ENCODE measurements at places on chromosomes 6 and 20.

DNA sequence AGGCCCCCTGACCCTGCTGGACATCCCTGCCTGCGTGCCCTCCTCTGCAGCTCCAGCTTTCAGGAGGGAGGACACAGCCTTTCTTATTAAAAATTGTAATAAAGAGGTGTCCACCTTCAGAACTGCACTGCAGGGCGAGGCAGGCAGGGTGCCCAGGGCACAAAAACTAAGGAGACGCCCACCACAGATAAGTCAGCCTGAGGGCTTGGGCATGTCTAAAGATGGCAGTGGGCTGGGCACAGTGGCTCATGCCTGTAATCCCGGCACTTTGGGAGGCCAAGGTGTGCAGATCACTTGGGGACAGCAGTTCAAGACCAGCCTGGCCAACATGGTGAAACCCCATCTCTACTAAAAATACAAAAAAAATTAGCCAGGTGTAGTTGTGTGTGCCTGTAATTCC, 7.0 kb upstream of the C20orf144 start:
- no peak for DNase-seq

DNA sequence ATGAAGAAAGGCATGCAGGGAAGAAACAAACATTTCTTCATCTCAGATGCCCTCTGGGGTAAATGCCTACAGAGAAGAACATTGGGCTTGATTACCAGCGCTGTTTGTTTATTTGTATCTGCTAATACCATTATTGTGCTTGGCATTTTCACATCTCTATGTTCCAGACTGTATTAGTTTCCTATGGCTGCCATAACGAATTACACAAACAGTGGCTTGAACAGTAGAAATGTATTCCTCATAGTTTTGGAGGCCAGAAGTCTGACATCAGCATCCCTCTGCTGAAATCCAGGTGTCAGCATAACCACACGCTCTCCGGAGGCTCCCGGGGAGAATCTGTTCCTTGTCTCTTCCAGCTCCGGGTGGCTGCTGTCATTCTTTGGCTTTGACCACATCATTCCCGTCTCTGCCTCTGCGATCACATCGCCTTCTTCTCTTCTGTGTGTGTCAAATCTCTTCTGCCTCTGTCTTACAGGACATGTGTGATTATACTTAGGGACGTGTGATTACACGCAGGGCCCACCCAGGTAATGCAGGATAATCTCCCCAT, 241.6 kb upstream of the SUPT3H start:
- DNase-seq: no peak

DNA sequence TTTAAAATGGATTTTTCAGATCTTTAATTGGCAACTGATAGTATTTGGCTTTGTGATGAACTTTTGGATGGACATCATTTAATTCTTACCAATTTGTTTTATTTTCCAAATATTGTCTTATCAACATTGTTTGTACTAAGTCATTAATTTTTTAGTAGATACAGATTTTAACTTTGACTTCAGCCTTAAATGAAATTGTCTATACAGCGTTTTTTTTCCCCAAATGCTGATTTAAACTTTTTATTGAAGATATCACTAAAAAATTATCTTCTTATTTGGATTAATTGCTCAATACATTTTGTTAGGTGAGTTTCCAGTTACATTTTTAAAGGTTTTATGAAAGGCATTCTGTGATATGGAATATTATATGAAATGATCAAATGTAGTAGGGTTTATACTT, 123.6 kb upstream of the MMS22L start:
- no peak for DNase-seq

DNA sequence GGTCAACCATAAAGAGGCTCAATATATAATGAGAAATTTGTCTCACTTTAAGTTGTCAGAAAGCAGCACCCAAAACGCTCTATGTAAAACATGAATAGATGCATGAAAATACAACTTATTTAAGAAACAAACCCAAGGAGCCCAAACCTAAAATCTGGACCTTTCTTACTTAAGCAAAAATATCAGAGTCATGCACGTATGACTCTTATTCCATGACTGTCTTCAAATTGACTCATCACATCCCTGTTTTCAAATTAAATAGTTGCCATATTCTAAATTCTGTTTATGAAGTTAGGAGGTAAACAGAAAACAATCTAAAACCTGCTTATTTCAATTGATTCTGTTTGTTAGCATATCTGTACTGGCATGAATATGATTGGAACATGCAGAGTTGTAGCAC, 42.1 kb downstream of the ANKRD6 start:
- DNase-seq: no peak

DNA sequence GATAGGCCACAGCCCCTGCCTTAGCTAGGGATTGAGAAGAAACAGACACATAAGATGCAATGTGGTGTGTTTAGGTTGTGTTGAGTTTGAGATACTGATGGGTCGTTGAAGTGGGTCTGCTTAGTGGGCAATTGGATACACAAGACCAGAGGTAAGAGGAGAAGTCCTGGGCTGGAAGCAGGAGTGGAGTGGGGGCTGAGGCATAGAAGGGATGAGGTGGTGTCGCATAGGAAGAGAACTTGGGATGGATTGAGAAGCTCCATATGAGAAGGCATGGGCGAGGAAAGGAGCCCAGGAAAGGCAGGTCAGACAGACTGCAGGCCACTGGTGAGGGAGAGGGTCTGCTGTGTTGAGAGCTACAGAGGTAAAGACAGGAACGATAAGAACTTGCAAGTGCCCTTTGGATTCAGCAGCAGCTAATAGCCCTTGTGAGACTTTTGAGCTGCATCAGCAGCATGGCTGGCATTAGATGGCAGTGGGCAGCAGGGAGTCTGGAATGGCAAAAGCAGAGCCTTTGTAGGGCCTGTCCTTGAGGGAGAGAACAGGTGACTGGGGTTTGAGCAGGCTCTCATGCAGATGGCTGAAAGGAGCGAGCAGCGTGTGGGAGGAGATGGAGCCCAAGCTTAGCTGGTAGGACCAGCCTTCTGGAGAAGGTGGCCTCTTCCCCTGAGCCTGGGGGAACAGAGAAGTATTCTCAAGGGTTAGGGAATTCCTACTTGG, 33.2 kb downstream of the PLCG1 start:
- peak; percentile 2 for DNase-seq

GRCh38 chr6:6709106-6709505, 120.6 kb downstream of the LY86 start:
- DNase-seq: no peak

GRCh38 chr6:161590961-161591627, 317.2 kb upstream of the AGPAT4 start:
- DNase-seq: no peak

- DNase-seq: no peak
These were observed 12.7 kb downstream of the TRIM27 start for GRCh38 chr6:28910901-28911690.

- no peak for DNase-seq
These were observed 6.2 kb downstream of the HEBP2 start for GRCh38 chr6:138410048-138410735.

DNA sequence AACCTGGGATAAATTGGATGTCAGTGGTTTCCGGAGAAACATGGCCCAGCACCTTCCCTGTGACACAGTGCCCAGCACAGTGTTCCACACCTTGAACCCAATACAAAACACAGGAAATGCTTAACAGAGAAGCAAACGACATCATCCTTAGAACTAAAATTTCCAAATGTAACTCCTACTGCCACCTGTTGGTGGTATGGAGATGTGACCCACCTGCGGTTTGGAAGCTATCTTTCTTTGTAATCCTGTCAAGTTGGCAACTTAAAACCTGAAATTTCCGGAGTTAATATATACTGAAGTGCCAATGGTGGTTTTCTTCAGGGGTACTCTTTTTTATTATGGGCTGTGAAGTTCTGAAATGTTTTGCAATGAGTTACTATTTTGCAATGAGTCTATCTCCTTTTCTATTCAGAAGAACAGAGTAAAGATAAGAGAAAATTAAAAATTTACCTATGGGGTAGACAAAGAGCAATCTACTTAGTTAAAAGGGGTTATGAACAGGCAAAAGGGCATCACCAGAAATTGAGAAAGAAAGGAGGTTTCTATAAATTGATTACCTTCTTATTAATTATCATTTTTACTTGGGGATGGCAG, 658.8 kb downstream of the PTPRT start:
- DNase-seq: peak; percentile 3

GRCh38 chr20:47146686-47147085, 209.8 kb downstream of the ZMYND8 start:
- no peak for DNase-seq

DNA sequence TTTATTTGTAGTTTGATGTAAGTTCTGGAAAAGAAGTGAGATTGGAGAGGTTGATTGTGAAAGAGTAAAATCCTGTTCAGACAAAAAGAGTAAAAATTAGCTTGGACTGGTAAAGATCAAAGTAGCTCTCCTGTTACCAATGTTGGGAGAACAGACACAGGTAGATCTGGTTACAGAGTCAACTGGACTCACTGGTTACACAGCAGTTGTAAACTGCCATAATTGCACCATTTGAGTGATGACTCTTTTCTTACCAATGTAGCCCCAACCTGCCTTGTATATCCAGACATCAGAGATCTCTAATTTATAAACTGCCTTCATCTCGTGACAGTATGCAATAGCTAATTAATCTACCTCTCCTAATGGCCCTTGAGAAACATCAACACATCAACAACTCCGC, 165.6 kb upstream of the PRSS16 start:
- no peak for DNase-seq

GRCh38 chr6:44104481-44105021, 22.7 kb downstream of the MRPL14 start:
- DNase-seq: no peak

- DNase-seq: no peak
These were observed 138.0 kb downstream of the CARMIL1 start for GRCh38 chr6:25417046-25417605.

DNA sequence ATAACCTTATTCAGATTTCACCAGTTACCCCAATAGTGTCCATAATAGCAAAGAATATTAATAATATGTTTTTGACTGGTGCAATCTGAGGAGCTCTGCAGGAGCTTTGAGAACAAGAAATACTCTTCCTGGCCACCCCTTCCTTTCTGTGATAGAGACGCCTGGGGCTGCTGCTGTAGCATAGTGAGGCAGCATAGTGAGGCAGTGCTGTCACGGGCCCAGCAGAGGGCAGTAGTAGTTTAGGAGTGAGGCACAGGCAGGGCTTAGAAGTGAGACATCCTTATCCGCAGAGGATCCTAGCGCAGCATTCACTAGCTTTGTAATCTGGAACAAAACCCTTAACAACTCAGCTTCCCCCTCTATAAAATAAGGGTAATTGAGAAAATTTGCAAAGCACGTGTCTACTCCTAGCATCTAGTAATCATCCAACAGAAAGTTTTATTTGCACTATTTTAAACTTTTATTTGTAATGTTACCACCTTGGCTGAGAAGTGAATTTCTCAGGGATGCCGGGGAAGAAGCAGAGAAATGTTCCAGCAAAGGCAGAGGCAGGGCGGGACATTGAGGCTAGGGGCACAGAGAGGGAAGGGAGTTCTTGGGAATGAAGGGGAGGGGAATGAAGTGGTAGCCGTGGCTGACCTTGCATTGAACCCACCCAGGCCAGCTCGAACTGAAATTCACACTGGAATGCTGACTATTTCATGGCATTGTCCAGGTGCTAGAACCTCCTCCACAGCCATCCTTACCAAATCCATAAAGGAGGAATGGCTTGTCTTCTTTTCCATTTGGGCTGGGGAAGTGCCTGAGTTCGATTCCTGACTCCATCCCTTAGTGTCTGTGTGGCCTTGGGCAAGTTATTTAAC, 78.8 kb downstream of the CDS2 start:
- DNase-seq: peak; percentile 69

GRCh38 chr6:165819394-165819793, 156.4 kb upstream of the PDE10A start:
- DNase-seq: no peak

- DNase-seq: no peak
These were observed 109.8 kb downstream of the SULF2 start for GRCh38 chr20:47675190-47676142.

DNA sequence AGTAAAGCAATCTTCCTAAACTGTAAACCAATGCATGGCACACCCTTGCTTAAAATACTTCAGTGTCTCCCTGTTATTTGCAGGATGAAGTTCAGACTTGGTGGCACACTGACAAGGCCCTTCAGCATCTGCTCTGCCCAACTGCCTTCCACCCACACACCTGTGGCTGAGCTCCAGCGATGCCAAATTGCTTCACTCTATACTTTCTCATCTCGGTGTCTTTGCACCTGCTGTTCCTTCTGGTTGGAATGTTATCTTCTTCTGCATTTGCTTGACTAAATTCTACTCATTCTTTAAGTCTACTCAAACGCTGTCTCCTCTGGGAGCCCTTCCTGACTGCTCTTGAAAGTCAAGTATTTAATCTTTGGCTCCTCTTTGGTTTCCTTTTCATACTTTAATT, 100.1 kb upstream of the SUPT3H start:
- DNase-seq: no peak

DNA sequence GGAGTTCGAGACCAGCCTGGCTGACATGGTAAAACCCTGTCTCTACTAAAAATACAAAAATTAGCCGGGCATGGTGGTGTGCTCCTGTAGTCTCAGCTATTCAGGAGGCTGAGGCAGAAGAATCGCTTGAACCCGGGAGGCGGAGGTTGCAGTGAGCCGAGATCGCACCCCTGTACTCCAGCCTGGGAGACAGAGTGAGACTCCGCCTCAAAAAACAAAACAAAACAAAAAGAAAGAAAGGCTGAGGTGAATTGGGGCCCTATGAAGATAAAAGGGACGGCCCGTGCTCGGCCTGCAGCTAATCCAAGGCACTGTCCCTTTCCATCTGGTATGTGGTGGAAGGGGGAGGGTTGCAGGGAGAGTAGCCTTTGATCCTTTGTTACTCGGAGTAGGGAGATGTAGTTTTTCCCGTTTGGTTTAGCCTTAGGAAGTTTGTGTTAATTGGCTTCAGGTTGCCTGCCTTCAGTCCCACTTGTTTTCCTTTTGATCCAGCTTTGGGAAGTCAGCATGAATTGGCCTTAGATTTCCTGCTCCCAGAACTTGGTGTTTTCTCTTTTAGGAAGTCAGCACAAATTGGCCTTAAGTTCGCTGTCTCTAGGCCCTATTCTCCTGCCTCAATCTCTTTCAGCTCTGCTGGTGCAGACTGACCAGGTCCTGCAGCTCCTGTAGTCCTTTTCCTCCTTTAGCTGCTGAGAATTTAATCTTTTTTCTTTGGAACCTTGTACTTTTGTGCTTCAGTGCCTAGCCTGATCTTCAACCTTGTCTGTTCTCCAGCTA, 36.1 kb upstream of the PAQR8 start:
- DNase-seq: no peak

Measured in activated CD4-positive, alpha-beta T cell treated with anti-CD3 and anti-CD28 coated beads, Interleukin-2, amount 50 U/mL, for 48 hours (primary cell).